ENCODE measurements at places on chromosomes 7 and 10.

DNA sequence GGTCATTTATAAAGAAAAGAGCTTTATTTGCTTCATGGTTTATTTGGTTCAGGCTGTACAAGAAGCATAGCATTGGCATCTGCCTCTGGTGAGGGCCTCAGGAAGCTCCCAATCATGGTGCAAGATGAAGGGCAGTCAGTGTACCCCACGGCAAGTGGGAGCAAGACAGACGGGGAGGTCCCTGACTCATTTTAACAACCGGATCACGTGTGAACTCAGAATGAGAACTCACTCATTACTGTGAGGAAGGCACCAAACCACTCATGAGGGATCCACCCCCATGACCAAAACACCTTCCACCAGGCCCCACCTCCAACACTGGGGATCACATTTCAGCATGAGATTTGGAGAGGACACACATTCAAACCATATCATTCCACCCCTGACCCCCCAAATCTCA is 15.7 kb upstream of the CRYGN start:
- no peak for DNase-seq

- DNase-seq = peak; percentile 56
Observed at GRCh38 chr10:74991435-74991834, 120.0 kb upstream of the SAMD8 start.

GRCh38 chr10:24382596-24382978 is 173.6 kb downstream of the KIAA1217 start:
- peak; percentile 20 for DNase-seq

- no peak for DNase-seq
Observed at GRCh38 chr10:28842321-28842720, 165.0 kb downstream of the BAMBI start.
